ENCODE measurements at places on chromosomes 12 and 14.

- peak; percentile 9 for DNase-seq
These were observed 618 bp upstream of the PGAM5 start for GRCh38 chr12:132710043-132710404.

- DNase-seq, result no peak
These were observed 15.0 kb downstream of the ZFYVE21 start for GRCh38 chr14:103730490-103731035.

DNA sequence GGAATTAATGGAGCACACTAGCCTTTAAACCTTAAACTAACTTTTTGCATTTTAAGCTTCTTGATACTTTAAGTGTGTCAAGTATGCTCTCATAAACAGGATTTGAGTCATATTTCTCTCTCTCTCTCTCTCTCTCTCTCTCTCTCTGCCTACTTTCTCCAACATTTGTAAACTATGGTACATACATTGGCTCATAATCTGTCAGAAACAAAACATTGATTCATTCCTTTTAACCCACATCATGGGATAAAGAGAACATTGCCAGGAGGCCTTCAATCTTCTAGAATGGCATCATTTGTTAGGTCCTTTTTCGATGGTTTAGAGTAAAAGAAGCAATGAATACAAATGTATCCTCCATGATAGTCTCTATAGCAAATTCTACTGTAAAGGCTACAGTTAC is 81.6 kb upstream of the RERGL start:
- DNase-seq, result no peak

DNA sequence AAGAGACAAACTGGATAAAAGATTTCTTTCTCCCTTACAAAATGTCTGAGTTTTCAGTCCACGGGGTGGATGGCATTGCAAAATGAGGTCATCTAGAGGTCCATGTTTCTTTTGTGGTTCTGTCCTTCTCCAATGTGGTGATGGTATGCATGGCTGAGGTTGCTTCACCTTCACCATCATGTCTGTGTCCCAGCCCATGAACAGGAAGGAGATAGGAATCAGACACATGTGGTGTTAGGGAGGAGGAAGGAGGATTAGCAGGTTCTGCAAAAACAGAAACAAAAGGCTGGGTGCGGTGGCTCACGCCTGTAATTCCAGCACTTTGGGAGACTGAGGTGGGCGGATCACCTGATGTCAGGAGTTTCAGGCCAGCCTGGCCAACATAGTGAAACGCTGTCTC is 11.0 kb upstream of the AEBP2 start:
- DNase-seq, result peak; percentile 29

GRCh38 chr12:51911307-51911706 is 4.0 kb downstream of the ACVRL1 start:
- no peak for DNase-seq

DNA sequence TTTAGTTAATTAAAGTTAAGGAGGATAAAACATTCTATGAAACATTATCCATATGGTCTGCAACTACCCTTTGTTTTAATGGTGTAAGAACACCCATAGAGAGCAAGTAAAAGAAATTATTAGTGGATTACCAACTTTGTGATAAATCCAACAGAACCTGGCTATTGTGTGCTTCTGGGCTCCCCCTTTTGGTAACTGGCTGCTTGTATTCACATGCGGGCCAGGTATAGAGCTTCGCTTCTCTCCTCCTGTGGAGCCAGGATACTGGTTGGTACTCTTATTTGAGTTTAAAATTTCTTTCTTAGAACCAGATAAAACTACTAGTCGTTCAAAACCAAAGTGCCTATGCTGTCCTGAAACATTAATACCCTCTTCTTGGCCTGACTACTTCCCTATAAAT is 81.0 kb downstream of the PTPRR start:
- DNase-seq, result no peak

GRCh38 chr12:49946497-49946896 is 4.0 kb upstream of the AQP2 start:
- no peak for DNase-seq

DNA sequence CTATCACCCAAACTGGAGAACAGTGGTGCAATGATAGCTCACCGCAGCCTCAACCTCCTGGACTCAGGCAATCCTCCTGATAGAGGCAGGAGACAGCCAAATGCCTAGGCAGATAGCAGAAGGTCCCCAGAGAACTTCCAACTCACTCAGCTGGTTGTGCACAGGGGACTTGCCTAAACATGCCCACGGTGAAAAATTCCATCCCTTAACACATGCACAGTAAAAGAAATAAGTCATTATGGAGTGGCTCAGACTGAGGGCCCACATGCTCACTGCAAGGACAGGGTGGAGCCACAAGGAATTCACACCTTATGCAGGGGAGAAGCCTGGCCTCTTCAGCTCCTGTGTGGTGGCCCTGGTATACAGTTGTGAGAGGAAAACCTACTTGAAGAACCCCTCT is 525.8 kb upstream of the ATP2B1 start:
- DNase-seq, result no peak

DNA sequence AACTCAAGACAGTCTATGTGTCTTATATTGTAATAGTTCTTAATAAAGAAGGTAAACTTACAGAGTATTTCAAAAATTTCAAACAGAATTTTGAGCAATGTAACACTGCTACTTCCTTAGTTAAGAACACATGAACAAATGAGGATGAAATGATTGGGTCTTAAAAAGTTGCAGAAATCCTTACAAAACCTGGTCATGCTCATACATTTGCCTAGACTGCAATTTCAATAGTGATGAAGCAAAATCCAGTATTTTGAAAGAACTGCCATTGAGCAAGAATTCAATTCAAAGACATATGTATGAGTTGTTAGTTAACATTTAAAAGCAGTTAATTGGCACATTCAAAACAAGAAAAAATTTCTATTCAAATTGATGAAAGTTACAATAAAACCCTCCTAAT is 17.8 kb upstream of the HIF1A start:
- no peak for DNase-seq

- DNase-seq, result peak; percentile 23
These were observed 10.0 kb upstream of the DDX47 start for GRCh38 chr12:12803186-12803585.

- DNase-seq, result no peak
These were observed 588.7 kb downstream of the CCER1 start for GRCh38 chr12:90366286-90366685.

GRCh38 chr14:87449016-87449415 is 544.0 kb downstream of the GALC start:
- no peak for DNase-seq

DNA sequence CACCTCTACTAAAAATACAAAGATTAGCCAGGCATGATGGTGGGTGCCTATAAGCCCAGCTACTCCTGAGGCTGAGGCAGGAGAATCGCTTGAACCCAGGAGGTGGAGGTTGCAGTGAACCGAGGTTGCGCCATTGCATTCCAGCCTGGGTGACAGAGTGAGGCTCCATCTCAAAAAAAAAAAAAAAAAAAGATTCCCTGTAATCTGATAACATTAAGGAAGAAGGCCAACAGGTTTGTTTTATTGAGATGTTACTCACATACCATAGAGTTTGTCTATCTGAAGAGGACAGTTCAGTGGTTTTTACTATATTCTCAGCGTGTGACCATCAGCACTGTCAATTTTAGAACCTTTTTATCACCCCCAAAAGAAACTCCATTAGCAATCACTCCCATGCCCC is 37.5 kb downstream of the TSPAN9 start:
- no peak for DNase-seq

DNA sequence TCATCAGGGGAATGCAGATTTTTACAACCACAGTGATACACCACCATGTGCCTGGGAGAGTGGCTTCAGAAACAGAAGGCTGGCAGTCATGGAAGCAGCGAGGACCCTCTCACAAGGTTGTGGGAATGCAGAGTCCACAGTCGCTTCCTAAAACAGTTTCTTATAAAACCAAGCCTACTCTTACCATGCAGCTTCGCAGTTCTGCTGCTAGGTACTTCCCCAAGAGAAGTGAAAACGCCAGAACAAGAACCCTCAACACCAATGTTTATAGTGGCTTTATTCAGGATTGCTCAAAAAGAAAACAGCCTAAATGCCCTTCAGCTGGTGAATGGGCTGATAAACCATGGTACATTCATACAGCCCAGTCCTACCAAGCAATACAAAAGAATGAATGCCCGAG is 87.2 kb downstream of the DDX51 start:
- DNase-seq, result no peak

- no peak for DNase-seq
These were observed 1.8 kb upstream of the AQP5 start for GRCh38 chr12:49959685-49960473.

DNA sequence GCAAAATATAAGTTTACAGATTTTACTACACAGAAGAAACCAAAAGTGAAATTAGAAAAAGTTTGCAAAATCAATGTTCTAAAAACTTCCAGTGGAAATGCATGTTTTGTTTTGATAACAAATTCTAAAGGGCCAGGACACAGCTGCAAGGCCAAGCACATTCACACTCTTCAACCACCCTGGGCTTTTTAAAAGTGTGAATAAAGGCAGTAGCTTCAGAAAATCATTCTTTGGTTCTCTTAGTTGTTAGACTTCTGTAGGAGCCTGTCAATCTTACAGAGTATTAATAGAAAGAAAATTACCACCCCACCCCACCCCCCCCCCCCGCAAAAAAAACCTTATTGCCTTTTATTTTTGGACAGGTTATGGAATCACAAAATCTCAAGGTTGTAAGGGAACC is 105.2 kb upstream of the EGLN3 start:
- DNase-seq, result no peak

DNA sequence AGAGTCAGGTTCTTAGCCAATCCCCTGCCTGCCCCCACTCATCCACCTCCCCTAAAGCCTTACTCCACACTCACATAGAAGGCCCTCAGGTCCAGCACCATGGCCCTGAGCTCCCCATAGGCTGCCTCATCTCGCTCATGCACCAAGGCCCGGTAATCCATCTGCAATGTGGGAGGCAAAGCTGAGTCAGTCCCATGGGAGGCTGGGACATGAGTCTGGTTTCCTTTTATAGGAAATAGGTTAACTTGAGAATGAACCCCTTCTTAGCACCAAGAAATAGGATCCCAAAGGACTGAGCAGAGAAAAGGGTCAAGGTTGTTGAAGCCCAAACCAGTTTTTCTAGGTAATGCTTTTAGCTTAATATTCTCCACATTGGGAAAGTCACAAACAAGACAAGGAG is 2.1 kb upstream of the EMC9 start:
- DNase-seq, result no peak

DNA sequence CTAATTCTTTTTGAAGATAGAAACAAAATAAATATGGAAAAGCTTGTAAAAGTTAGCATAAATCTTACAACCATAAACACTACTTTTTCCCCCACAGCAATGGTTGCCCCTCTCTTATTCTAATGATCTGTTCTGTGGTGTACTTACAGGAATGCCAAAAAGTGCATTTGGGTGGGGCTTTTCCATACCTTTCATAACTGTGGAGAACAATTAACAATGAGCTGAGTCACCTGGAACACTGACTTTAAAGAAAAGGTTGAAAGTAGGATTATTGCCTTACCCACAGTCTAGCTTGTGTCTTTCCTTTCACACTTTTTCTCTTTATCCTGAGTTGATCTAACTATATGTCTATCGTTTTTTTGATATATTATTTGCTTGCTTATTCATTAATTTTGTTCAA is 86.9 kb downstream of the TPH2 start:
- DNase-seq, result no peak

DNA sequence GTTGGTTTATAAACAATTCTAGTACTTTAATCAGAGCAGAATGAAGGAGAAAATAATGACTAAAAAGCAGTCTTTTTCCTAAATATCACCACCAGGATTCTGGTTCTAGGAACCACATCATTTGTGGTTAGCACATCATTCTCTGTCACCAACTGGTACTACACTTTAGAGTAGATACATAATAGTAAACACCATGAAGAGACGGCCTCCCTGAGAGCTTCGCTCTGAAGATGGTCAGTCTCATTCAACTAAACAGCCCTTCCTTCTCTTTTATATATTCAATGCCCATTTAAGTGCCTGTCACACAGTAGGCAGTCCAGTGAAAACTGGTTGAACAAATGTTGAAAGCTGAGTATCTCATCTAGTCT is 10.9 kb downstream of the SLC38A2 start:
- DNase-seq, result no peak

DNA sequence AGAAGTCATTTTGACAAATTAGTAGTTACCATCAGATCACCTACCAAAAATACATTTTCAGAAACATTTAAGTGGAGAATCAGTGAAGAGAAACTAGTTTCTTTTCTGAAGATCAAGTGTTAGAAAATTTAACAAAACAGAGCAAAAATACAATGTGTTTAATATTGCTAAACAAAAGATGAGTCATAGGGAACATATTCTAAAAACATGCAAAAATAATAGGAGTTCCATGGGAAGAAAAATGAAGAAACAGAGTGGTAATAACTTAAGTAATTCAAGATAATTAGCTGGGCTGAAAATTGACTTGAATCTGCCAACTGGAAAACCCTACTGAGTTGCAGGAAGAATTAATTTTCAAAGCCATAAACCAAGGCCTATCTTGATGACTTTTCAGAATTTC is 111.5 kb upstream of the KITLG start:
- DNase-seq, result no peak

- no peak for DNase-seq
These were observed 23.5 kb downstream of the FGF23 start for GRCh38 chr12:4356041-4356327.

DNA sequence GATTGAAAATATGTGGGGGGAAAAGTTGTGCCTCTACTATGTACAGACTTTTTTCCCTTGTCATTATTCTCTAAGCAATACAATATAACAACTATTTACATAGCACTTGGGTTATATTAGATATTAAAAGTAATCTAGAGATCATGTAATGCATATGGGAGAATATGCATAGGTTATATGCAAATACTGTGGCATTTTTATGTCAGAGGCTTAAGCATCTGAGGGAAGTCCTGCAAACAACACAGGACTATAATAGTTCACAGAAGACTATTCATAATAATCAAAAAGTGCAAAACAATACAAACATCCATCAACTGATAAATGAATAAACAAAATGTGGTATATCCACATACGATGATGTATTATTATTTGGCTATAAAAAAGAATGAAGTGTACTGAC is 33.7 kb downstream of the YAF2 start:
- no peak for DNase-seq

DNA sequence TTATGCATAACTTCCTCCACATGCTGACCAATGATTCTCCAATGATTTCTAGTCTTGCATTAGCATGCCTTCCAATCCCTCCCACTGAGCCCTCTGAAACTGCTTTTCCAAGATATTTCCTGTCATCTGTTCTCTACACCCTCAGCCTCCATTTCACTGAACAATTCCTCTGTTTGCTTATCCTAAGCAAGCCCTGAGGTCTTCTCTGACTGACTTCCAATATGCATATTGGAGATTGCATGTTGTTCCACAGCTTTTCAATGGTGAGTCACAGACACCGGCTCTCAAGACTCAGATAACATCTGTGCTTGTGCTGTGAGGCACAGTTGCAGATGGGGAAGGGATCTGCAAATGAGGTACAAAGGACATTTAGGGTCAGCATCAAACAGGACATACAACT is 141.0 kb downstream of the SLC16A7 start:
- peak; percentile 48 for DNase-seq

DNA sequence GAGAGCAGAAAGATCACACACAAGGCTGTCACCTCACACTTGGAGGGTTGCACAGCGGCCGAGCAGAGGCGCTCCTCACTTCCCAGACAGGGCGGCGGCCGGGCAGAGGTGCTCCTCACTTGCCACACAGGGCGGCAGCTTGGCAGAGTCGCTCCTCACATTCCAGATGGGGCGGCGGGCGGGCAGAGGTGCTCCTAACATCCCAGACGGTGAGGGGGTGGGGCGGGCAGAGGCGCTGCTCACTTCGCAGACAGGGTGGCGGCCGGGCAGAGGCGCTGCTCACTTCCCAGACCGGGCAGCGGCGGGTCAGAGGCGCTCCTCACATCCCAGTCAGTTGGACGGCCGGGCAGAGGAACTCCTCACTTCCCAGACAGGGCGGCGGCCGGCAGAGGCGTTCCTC is 9.1 kb downstream of the TMBIM4 start:
- no peak for DNase-seq

Measured in hematopoietic multipotent progenitor cell (in vitro differentiated cells).